Caudate nucleus (tissue), 63 donors: ENCODE measurements at places on chromosomes 12 and 14.

DNA sequence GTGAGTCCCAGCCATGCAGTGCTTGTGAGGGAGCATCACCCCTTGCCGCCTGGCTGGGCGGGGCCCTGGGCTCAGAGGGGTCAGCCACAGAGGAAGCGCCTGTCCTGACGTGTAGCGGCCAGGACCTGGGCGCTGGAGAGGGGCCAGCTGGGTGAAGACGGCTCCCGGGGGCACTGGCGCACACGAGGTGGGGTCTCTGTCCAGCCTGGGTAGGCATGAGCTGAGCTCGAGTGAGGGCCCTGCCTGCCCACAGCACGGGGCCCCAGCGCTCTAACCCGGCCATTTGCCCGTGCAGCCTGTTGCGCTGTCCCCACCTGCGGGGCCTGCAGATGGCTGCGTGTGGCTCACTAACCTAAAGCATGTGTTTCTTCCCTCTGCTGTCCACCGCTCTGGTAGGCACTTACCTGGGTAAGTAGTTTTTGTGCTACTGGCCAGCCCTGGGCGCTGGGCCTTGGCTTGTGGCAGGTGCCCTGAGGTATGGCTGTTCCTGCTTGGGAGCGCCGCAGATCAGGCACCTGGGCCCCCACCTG lies 6.6 kb upstream of the CRIP2 start:
- DNase-seq = no peak

DNA sequence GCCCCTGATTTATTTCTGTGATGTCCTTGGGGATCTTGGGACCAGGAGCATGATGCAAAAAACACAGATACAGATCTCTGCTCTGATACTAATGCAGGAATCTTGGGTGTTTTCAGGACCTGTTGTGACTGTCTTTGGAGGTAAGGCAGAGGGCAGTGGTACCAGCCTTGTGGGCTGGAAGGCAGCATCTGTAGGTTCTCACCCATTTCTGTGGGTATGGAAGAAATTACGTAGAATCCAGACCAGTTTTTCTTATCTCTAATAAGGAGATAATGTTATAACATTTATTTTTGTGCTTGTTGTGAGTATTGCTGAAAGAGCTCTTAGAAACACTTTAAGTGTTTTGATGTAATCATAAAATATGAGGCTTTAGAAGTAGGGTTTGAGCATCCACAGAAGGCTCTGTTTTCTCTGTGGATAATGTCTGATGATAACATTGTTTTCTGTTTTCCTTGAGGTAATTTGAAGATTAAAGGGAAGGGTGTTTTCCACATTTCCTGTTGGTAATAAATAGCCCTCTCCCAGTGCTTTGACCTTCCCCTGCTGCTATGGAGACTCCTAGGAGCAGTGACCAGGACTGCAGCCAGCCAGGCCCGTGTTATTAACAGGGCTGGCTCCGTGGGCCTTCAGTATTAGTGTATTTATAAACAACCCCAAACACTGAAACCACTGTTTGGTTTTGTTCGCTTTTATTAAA lies 9.4 kb upstream of the DCP1B start:
- DNase-seq = no peak

- DNase-seq = no peak
Measured at GRCh38 chr14:89013098-89013504, 188.7 kb downstream of the TTC8 start.

GRCh38 chr12:29728030-29728429 lies 55.7 kb downstream of the TMTC1 start:
- no peak for DNase-seq

DNA sequence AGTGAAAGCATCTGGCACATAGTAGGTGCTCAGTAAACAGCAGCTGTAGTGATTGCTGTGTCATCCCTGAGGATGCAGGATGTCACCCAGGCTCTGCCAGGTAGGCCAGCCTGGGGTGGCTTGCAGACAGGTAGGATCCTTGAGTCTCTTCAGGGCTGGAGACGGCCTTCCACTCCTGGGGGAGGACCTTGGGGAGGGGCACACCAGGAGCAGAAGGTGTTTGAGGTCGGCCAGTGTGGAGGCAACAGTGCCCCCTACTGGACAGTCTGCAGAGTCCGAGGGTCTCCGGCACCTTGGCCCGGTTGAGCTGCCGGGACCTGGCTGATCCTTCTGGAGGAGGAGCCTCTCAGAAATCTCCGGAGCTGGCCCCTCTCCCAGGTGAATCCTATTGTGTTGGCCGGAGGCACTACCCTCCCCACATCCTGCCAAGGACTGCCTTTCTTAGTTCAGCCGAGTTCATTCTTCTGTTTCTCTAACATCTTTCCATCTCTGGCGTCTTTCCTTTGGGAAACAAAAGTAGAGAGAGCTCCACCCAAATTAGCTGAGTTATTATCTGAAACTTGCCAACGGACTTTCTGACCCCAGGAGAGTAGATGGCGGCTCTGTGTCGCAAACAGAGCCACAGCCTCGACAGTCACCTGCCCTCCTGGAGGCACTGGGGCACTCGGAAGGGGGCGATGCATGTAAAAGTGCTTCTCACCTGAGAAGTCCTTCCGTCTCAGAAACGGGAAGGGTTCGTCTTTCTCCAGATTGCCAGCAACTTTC lies 41.8 kb upstream of the CLMN start:
- DNase-seq = no peak

- no peak for DNase-seq
Measured at GRCh38 chr12:51798501-51798900, 50.0 kb downstream of the FIGNL2 start.

DNA sequence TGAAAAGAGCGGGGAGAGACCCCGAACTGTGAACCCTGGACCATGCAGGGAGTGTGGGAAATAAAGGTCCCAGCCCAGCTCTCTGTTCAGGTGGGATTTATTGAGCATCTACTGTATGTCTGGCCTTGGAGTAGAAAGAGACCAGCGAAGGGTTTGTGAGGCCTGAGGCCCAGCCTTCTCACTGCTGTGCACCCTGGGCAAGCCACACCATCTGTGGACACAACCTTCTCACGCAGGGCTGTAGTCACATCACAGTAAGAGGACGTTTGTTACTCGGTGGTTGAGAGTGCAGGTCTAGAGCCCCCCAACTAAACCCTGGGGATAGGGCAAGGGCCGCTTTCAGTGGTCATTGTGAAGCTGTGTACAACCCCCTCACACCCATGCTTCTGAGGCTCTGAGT lies 18.2 kb downstream of the FAM222A start:
- no peak for DNase-seq

- DNase-seq = no peak
Measured at GRCh38 chr12:69755302-69755701, 16.6 kb downstream of the RAB3IP start.

- DNase-seq = no peak
Measured at GRCh38 chr12:92927436-92928281, 1.4 kb downstream of the EEA1 start.

DNA sequence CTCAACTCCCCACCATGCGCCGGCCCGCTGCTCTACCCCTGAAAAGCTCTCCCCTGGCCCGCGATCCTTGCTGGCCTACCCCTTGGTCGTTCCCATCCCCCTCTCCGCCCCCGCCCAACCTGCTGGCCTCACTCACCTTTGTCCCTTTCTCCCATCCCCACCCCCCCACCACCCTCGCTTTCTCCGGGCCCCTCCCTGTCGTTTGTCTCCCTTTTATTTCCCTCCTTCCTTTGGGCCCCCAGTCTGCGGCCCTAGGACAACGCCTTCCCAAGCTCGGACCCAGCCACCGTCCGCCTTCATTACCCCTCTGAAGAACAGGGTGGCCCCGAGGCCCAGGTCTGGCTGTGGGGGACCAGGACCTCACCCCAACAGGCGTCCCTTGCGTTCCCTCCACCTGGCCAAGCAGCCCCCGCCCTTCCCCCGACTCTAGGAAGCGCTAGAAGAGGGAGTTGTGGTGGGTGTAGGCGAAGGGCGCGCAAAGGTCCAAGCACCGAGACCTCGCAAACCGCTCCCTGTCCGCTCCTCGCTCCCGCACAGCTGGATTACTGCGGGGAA lies 6.9 kb upstream of the SLC7A7 start:
- no peak for DNase-seq

- DNase-seq = no peak
Measured at GRCh38 chr12:88753066-88753465, 172.8 kb upstream of the KITLG start.

- DNase-seq = no peak
Measured at GRCh38 chr14:97380539-97380941, 583.4 kb downstream of the VRK1 start.

DNA sequence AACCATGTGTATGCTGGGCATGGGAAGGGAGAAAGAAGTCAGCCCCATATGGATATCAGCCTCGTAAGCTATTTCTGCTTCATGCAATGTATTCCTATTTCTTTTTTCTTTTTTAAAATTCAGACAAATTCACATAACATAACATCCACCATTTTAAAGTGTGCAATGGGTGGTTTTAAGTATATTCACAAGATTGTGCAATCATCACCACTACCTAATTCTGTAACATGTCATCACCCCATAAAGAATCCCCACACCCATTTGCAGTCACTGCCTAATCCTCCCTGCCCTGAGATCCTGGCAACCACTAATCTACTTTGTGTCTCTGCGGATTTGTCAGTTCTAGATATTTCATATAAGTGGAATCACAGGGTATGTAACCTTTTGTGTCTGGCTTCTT lies 9.5 kb downstream of the POMT2 start:
- DNase-seq = no peak

- no peak for DNase-seq
Measured at GRCh38 chr12:100656141-100656540, 82.7 kb downstream of the GAS2L3 start.

DNA sequence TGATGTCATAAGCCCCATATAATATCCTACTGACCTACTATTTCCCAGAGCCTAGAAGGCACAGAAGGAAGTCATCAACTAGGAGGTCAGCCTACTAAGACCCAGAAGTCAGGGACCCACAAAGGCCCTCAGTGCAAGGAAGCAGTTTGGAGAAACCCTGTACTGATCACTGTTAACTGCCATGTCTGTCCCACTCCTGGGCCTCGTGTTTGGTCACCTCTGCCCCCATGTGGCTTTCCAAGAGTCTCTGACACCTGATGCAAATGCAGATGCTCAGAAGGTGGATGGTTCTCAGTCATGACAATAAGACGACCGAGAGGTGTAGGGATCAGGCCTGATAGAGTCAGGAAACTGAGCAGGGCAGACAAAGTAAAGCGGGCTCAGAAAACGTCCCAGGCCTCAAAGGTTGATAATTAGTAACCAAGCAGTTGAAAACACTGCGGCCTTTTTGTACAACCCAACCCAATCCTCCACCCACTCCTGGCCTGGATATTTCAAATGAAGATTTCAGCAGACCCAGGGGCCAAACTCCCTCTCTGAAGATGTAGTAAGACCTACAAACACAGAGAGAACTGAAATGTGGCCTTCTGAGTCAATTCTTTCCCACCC lies 23.4 kb downstream of the PRKAB1 start:
- no peak for DNase-seq

- peak; percentile 63 for DNase-seq
Measured at GRCh38 chr12:110698171-110698902, 9.4 kb upstream of the HVCN1 start.

DNA sequence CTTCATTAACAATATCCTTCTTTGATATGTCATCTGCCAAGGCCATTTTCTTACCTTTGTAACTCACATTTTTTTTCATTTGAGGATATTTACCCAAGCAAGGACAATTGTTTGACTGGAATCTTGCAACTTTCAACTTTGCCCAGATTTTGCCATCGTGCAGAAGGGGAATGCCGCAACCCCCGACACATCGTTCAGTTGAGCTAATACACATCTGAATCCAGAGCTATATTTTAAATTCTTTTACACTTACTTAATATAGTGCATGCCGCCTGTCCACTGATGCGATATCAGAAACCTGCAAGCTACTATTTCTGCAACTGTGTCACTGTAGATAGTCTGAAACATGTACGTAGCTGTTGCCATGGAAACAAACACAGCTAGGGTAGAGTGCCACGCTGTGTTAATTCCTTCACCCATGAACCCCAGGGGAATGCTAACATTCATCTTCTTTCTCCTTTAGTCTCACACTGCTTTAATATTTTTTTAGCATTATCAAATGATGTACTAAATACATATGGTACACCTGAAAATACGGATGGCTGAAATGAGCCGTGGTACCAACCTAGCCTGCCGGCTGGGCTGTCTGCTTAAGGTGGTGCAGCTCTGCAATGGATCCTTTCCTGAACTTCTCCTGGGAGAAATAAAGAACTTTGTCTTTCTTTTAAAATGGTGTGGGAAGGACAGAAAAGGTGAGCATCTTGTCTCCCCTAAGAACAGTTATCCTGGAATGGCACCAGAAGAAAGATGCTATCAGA lies 77.0 kb upstream of the FOXN3 start:
- no peak for DNase-seq

- no peak for DNase-seq
Measured at GRCh38 chr12:87160848-87161601, 868.2 kb downstream of the C12orf50 start.

DNA sequence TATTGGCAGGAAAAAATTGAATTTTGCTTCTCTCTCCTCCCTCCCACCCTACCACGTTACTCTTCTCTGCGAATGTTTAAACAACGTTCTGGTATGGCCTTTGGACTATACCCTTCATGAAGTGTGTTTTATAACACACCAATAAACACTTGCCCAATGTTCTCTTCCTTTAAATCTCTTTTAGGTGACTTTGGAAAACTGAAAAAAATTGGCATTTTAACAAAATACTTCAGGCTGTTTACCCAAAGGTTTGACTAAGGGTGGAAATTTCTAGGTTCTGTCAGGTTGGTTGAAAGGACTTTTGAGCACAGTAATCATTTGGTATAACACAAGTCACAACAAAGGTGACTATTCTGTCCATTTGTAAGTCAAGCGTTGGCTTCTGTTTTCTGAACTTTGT lies 446.8 kb downstream of the AEBP2 start:
- no peak for DNase-seq

- no peak for DNase-seq
Measured at GRCh38 chr14:85316701-85317410, 213.1 kb upstream of the FLRT2 start.

- no peak for DNase-seq
Measured at GRCh38 chr14:72631401-72631800, 262.5 kb downstream of the DPF3 start.

DNA sequence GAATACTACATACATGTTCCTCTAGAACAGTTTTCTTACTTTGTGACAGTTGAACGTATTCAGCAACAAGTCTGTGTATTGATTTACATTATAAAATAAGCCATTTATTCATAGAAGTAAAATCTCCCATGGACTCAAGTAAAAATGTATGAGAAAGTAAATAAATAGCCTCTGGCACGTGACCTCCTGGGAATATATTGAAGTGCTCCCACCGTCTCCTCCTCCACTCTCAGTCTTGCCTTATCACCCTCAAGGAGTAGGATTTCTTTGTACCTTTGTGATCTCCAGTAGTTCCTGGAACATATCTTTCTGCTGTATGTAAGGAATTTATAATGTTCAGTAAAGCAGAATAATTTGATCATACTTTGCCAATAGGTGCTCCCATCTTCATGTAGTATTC lies 90.9 kb downstream of the DIP2B start:
- DNase-seq = no peak

DNA sequence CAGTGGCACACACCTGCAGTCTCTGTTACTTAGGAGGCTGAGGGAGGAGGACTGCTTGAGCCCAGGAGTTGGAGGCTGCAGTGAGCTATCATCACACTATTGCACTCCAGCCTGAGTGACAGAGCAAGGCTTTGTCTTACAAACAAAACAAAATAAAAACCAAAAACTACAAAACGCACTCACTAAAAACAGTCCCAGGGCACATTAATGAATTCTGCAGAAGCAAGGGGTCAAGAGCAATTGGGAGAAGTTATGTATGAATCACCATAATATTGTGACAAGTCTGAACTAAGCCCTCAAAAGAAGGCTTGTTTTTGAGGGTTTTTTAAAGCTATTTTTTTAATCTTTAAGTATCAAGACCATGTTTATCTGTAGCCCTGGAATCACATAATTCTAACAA lies 201.1 kb downstream of the MED13L start:
- no peak for DNase-seq
